ENCODE measurements at places on chromosomes 7 and 10.

DNA sequence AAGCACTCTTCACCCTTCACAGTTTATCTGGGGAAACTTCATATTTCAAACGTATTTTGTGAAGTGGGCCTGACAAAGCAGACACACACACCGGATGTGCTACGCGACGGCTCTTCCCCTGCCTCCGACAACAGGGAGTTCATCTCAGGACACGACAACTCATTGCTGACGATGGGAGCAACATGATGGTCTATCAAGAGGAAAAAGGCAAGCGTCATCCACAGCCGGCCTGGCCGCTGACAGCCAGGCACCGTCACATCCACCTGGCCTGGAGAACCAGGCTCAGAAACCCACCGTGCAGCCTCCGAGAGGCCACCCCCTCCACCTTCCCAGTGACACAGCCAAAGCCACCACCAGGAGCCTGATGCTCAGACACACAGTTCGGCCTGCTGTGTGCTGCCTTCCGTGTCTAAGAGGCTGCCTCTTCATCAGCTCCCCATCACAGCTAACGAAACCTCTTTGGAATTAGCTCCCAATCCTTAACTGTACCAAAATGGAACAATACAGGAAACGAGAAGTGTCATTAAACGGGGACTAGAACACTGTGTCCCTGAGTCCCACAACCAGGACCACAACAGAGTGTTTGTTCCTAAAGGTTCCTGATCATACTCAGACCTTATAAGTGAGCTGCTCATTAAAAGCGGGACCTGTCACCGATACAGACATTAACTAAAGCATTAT, 76.7 kb downstream of the SFMBT2 start:
- no peak for DNase-seq

DNA sequence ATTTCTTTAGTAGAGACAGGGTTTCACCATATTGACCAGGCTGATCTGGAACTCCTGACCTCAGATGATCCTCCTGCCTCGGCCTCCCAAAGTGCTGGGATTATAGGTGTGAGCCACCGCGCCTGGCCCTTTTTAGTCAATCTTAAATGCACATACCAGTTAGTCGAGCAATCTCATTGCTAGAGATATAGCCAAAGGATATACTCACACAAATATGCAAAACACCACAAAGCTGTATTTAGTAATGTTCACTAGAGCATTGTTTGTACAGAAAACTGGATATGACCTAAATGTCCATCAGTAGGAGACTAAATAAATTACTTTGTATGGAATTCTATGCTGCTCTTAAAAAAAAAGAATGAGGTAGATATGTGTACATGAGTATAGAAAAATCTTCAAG, 24.5 kb upstream of the IL6 start:
- DNase-seq = no peak

GRCh38 chr10:112706577-112706976, 243.5 kb upstream of the TCF7L2 start:
- DNase-seq = no peak

- DNase-seq = no peak
Observed at GRCh38 chr7:121160150-121161008, 168.4 kb upstream of the WNT16 start.

- DNase-seq = no peak
Observed at GRCh38 chr10:65843203-65843602, 1082.6 kb upstream of the LRRTM3 start.

DNA sequence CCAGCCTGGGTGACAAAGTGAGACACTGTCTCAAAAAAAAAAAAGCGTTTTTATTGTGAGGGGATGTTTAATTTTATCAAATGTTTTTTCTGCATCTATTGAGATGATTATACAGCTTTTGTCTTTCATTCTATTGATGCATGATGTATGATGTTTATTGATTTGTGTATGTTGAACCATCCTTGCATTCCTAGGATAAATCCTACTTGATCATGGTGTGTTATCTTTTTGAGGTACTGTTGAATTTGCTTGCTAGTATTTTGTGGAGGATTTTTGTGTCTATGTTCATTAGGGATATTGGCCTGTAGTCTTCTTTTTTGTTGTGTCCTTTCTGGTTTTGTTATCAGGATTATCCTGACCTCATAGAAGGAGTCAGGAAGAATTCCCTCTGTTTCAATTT, 22.3 kb upstream of the PLA2G12B start:
- no peak for DNase-seq

Data from GM04504 (cell line).